Activated CD4-positive, alpha-beta memory T cell treated with anti-CD3 and anti-CD28 coated beads for 36 hours (primary cell): ENCODE measurements at places on chromosomes 1 and 21. TPM values are rescaled to one million over a fixed set of nuclear protein-coding genes. Genes with fewer than 3 reads are reported as not detected.

The GPR52 gene
- 0.56 TPM for total RNA-seq

The CFAP107 gene
- total RNA-seq = not detected

The RIPPLY3 gene
- total RNA-seq = 0.26 TPM

The CYB5RL gene
- total RNA-seq = 12.8 TPM

The OR2M5 gene
- total RNA-seq = not detected

The NCAM2 gene
- not detected for total RNA-seq

The VTCN1 gene
- not detected for total RNA-seq

The FCAMR gene
- total RNA-seq = not detected

GRCh38 chr1:30679201-30679975 lies 44.0 kb downstream of the MATN1 start:
- DNase-seq = no peak

GRCh38 chr1:111600886-111601386 lies 18.7 kb upstream of the RAP1A start:
- DNase-seq = peak; percentile 73

DNA sequence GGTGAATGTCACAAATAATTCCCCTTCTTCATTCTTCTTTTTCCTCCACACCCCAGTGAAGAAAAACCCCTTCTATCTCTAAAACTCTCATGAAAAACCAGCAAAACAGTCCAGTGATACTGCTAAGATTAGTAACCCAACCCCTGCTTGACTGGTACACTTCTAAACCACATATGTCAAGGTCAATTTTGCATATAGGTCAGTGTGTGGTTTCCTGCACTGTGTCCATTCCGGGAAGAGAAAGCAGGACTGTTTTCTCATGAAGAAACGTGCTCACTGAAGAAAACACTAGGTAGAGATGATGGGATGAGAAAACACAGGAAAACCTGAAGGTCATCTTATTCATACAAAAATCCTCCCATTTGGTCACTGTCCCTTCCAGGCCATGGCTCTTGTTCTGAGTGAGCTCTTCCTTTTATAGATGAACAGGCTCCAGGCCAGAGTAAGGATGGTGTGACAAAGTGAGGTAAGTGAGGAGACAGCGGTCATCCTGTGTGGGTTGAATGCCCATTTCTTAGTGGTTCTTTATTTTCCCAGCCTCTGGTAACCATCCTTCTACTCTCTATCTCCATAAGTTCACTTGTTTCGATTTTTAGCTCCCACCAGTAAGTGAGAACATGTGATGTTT lies 122.7 kb downstream of the FASLG start:
- DNase-seq = no peak

DNA sequence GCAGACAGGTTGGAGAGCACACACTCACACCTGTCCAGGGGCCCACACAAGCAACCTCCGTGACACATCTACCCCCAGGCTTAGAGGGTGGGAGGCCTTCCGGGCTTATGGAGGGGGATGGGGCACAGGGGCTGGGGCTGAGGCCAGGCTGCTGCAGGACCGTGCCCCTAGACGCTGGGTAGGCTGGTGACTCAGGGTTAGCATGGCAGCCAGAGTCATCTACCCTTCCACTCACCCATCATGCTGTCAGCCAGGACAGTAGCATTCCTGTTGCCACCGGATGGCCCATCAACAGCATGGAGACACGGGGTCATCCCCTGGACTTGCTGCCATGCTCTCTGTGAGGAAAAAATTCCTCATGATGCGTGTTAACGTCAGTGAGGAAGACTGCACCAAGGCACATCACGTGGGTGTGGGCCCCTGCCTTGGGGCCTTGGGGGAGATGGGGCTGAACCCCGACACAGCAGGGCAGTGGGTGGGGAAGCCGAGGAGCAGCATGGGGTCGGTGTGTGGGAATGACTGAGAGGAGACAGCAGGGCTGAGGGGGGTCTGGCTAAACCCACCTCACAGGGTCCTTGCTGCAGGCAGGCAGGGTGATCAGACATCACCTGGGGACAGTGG lies 52.8 kb downstream of the WNT9A start:
- DNase-seq = peak; percentile 5

DNA sequence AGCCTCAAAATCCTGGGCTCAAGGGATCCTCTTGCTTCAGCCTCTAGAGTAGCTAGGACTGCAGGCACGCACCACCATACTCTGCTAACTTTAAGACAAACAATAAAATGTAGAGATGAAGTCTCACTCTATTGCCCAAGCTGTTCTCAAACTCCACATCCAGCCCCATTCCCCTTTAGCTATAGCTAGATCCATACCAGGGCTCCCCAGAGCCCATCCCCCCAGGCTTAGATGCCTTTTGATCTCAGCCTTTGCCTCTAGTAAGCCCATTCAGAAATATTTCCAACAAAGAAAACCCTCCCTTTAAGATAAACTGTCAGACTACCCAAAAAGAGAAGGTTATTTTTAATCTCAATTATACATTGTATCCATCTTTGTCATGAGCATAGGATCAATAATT lies 325.4 kb downstream of the CHRM3 start:
- DNase-seq = no peak

- DNase-seq = no peak
These were observed 117.4 kb downstream of the AGBL4 start for GRCh38 chr1:49906365-49906764.

- DNase-seq = no peak
These were observed 68.4 kb upstream of the DPYD start for GRCh38 chr1:97989094-97989680.

DNA sequence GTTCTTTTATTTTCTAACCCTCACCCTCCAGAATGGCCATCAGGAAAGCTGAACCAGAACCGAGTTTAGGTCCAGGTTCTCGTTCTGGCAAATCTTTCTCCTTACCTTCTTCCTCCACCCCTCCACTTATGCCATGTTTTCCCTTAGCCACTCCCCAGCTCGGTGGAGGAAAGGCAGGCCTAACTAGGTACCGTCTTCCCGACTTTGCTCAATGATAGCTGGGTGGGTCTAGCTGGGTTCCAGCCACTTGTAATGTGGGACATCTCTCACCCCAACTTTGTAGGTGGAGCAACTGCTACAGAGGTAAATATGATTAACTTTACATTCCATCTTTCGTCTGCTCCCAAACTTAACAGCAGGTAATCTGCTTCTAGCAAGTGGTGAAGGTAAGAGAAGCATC lies 646 bp downstream of the BNIPL start:
- DNase-seq = no peak

GRCh38 chr21:32653326-32653901 lies 41.2 kb upstream of the CFAP298 start:
- DNase-seq = peak; percentile 44

DNA sequence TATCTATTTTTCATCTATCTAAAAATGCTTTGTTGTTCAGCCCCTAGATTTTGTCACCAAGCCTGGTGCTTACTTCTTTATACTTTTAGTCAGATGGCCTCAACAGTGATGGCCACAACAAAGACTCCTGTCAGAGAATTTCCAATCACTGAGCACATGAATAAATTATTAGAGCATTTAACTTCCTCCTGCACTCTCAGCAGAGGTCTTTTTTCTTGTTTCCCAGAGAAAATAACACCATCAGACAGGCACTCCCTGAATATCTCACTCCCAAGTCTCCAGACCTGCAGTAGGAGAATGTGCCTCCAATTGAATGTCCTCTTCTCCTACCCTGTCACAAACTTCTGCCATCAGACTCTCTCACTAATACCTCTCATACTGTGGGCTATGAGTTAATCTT lies 616.0 kb upstream of the NR5A2 start:
- DNase-seq = no peak

DNA sequence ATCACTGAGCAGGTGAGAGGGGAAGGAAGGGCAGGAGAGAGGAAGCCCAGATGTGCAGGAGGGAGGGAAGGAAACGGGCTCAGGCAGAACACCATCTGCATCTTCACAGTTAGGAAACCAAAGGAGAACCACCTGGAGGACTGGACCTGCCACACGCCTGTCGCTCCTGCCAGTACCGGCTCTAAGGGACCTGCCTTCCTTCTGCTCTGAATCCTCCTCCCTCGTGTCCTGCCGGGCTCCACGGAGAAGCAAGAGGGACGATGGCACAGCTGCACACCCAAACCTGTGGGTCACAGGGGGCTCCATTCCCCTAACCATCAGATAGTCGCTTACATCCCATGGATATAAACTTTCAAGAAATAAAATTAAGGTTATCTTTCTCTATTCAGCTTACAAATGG lies 56.1 kb downstream of the TOR1AIP2 start:
- DNase-seq = no peak

- DNase-seq = no peak
These were observed 890.9 kb downstream of the LRRIQ3 start for GRCh38 chr1:73306899-73307555.

- DNase-seq = peak; percentile 63
These were observed 14.8 kb upstream of the ZNF669 start for GRCh38 chr1:247118946-247119446.

DNA sequence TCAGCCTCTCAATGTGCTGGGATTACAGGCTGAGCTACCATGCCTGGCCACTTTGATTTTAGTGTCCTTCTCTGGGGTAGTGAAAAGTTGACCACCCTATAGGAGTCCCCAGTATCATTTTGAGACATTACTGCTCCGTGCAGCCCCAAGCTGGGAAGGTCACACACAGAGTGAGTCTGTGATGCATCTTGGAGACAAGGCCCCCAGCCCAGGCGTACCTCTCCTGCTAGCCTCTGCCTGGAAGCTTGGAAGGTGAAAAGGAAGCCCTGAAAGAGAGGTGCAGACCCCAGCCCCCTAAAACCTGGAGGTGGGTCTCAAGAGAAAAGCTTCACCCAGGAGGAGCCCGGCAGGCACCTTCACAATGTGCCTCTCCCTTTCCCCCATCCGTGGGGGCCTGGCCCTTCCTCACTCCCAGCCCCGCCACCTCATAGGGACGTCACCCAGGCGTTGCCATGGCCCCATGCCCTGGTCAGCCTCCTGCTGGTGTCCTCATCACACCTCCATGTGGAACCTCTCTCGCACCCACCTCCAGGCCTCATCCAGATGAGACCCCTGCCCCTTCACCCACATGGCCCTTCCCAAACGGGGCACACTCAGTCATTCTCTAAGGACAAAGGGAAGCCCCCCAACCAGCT lies 5.6 kb upstream of the ARF1 start:
- DNase-seq = peak; percentile 7

- DNase-seq = no peak
These were observed 15.2 kb upstream of the KCNQ4 start for GRCh38 chr1:40768146-40768990.

GRCh38 chr1:230149751-230150584 lies 82.9 kb downstream of the GALNT2 start:
- no peak for DNase-seq

DNA sequence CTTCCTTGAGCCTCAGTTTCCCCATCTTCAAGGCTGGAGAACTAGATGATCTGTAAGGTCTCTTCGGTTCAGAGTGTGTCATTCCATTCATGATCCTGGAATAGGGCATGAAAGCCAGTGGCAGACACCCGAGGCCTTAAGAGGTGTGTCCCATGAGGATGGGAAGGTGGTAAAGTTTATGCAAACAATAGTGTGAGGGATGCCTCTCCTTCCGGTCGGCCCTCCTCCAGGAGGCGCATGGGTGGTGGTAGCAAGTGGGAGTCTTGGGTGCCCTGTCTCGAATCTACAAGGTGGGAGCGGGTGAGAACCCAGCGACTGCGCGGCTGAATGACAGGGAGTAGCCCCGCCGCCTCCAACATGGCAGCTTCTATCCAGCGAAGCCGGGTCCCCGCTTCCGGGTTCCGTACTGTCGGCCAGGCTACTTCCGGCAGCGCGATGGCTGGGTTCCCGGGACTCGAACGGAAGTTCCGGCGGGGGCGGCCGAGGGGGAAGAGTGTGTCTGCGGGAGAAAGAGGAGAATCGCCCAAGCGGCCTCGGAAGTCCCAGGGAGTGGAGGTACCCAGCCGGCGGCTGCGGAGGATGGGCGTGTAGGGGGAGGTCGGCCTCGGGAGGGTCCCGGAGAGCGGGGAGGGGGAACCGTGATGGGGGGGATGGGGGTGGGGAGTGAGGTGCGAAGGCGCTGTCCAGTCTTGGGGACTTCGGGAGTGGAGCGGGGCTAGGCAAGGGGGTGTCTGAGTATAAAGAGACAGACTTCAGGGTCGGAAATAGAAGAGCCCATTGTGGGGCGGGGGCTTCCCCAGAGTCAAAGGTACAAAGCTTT lies at the start of gene LYPLA2:
Gene LYPLA2 (plus strand): TSS at position 450 of the 820 bp plus-strand sequence. CDS start 1,538 bp downstream, outside the sequence.
- peak; percentile 93 for DNase-seq

DNA sequence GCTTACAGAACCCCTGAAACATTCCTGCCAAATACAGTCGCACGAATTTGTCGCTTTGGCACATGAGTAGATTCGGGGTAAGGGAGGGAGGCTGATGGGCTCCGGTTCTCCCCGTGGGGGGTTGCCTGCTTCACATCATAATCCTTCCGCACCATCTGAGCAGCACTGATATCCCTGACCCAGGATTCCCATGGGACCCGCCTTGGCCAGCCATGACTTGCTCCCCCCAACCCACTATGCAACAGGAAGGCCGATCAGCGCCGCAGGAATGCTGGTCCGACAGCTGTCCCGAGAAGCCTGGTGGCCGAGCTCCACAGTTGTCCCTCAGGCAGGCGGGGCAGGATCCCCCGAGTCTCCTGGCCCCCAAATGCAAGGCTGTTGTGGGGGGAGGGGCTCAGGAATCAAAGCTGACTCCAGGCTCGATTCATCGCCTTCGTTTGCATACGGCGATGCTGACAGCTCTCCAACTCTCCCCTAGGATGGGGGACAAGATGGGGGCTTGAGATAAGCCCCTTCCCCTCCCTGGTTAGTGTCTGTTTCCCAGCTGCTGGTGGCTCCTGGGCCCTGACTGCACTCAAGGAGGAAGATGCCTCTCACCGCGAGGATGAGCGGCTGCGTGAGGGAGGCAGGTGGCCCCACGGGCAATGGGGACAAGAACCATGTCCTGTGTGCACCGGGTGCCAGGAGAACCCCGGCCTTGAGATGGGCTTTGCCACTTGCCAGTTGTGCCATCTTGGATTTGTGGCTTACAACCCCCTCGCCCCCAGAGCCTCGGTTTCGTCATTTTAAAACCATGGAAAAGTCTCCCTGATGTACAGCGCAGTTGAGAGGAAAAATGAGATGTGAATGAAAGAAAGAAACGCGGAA lies 9.3 kb downstream of the DRAXIN start:
- no peak for DNase-seq

DNA sequence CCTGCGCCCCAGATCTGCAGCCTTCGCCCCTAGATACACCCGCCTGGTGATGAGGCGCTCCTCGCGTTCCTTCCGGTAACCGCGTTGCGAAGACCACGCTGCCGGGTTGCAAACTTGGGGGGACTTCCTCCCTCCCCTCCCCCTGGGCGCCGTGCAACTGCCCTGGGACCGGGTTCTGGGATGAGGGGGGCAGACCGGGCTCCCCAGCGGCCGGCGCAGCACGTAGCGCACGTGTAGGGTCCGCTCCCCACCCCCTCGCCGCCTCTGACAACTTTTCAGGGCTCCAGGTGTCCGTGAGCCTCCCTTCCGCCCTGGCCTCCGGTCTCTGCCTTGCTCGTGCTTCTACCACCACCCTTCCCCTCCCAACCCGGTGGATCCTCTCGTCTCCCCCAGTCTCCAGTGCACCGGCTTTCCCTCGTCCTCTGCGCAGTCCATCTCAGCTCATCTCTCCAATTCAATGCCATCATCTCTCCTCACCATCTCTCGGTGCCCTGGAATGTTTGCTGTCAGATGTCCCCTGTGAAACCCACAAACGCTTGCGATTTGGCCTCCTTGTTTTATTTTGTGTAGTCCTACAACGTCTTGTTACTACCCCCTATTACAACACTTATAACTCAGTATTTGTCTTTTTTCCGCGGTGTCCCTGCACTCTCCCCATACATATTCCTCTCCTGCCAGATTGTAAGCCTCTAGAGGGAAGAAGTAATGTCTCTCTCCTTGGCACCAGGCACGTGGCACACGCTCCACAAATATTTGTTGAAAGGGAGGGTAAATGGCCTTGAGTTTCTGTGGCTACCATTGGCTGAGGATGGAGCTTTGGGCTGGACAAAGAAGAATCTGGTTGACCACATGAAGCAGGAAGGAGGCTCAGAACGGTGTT lies 782 bp downstream of the PCAT6 start:
- peak; percentile 58 for DNase-seq

GRCh38 chr1:7784492-7785071 lies 491 bp downstream of the PER3 start:
- no peak for DNase-seq
